Tongue (tissue), 3 donors: ENCODE measurements at places on chromosomes 3 and 15.

GRCh38 chr15:25134546-25134945 is 179.8 kb downstream of the SNRPN start:
- no peak for DNase-seq

DNA sequence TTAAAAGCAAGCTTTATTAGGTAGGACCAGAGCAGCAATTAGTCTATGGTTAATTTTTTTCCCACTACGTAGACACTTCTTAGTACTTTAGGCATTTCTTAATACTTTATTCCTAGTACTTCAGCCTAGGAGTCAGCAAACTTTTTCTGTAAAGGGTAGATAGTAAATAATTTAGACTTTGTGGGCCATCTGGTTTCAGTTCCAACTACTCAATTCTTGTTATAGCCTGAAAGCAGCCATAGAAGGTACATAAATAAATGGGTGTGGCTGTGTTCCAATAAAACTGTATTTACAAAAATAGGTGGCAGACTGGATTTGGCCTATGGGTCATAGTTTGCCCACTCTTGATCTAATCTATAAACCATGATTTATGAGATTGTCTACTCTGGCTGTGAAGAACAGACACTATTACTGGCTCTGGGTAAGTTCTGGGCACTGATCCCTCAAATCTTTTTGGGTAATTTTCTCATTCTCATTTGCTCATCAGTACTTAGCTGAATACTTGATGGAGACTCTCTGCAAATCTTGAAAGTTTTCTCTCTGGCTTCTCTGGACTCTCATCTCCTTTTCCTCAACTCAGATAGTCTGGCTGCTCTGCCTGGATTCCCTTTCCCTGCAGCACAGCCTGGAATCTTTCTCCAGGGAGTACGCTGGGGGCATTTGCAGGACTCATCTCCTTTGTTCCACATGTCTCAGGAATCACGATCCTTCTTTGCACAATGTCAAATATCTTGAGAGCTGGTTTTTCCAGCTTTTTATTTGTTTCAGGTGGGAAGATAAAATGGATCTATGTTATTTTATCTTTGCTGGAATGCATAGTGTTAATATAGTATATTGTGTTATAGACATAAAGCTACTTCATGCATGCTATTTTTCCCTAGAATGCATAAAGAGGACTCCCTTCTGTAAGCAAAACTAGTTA is 524.8 kb upstream of the TBL1XR1 start:
- no peak for DNase-seq

DNA sequence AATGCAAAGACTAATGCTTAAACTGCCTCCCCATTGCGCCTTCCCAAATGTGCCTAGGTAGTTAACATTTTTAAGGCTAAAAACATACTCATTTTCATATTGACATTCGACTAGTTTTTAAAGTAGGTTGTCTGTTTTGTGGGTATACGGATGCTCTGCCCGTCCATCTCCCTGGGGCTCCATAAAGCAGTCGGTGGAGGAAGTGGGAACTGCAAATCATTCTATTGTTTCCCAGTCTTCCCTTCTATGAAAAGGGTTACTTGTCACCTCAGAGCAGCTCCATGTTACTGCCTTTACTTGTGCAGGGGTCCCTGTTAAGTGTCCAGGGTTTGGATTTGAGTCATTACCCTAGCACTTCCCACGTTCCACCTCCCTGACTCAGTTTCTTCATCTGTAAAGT is 10.9 kb downstream of the CHCHD6 start:
- DNase-seq: no peak

DNA sequence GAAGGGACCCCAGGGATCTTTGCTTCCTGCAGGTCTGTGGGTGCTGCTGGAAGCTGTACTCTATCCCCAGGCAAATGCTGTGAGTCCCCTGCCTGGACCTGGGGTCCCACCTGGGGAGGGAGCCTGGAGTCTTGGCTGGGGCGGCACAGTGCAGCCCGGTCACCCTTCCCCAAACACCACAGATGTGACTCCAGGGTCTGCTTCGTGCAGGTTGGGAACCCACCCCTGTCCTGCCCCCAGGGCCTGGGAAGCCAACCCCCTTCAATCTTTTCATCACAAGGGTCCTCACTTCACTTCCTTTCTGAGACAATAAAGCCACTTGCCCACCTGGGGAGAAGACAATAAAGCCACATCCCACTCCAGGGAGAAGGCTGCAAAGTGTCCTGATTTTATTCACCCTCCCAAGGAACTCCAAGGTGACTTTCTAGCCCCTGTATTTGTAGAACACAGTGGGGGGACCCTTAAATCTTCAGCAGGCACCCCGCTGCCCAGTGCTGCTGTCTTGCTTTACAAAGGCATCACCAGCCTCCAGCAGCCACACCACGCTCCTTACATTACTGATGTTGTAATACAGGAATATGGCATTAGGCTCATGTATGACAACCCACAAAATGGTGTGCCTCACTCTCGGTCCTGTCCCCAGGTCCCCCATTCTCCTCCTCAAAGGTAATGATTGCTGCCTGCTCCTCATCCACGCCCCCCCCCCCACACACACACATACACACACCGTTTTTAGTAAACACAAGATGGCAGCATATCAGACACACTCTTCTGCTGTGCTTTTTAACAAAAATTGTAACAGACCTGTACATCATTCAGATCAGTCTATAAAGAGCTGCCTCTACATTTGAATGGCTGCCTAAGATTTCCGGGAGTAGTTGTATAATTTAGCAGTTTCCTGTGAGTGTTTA is 9.9 kb downstream of the C3orf22 start:
- DNase-seq: no peak

DNA sequence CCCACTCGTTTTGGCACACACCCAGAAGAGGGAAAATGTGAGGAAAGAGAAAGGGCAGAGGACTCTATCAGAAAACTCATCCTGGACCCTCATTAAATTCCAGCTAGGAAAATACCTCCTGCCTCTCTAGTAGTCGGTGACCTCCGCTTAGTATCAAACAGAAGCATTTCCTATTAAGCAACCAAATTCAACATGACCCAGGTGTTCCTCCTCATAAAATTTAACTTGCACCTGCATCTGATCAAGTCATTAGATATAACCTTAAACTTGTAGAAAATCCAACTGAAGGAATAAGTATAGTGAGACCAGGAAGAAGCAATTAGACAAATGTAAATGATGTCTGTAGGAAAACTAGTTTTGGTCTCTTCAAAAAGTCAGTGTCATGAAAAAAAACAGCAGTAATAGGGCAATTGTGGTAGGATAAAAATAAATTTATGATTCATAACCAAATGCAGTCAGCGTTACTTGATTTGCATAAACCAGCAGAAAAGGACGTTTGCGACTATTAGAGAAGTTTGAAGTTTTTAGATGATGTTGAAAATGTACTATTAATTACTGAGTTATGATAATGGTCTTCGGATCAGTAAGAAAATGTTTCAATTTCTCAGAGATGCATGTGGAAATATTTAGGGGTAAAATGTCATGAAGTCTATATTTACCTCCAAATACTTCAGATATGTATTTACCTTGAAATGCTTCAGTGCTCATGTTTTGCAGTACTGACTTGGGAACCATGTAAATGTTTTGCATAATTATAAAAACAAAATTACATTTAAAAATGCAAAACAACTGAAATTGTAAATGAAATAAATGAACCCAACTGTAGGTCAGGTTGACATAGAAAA is 44.6 kb downstream of the LDHAL6B start:
- DNase-seq: no peak

GRCh38 chr3:25572336-25572735 is 92.4 kb downstream of the TOP2B start:
- DNase-seq: no peak

GRCh38 chr15:92733934-92734521 is 78.5 kb upstream of the FAM174B start:
- DNase-seq: peak; percentile 71

DNA sequence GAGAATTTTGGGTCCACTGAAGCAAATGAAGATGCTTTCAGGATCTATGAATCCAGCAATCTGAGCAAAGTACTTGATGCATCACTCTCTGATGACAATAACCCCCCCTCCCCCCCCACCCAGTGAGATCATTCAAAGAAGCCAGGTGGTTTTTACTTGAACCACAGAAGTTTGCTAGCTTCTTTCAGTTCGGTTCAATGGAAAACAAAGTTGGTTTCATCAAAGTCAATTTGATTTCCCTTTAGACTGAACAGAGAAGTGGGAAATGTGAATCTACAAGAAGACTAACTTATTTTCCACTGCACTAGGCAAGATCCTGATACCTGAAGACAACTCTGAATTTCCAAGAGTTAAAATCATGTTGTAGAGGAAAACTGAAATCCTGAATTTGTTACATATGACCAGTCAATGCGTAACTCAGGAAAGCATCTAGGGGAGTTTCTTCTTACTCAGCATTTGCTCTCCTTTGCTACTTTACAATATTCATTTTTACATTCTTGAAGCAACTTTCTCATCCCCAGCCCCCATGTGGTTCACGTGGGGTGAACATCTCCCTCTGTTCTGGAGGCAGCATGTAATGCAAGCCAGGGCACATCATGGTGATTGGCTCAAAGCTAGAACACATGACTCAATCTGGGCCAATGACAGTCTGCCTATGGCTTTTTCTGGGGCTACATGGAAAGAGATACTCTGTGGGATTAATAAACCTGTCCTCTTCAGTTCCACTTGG is 572.6 kb downstream of the FOXP1 start:
- DNase-seq: no peak

DNA sequence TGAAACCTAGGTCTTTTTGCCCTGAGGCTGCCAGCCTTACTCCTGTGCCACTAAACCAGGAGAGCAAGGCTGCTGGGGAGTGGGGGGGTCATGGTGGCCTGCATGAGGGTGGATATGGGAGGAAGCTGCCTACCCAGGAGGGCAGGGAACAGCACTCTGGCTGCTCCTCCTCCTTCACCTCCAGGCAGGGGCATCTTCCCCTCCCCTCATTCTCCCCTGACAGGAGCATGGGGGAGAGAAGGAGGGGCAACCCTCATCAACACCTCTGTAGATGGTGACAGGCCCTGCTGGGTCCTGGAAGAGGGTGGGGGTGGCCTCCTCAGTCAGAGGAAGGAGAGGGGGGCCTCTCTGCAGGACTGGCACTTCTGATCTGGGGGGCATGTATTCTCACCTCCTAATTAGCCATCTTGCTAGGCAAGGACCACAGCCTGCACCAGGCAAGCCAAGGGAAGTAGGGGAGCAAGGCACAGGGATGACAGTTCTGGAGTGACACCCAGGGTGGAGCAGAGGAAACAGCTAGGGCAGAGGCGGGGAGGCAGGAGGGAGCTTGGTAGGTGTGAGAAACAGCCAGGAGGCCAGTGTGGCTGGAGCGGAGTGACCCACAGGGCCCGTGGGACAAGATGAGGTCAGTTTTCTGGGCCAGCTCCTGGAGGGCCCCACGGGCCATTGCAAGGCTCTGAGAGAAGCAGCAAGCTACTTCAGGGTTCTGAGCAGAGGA is 4.9 kb downstream of the CCDC33 start:
- no peak for DNase-seq

- DNase-seq: no peak
Observed at GRCh38 chr3:106946866-106947265, 430.4 kb upstream of the CCDC54 start.

DNA sequence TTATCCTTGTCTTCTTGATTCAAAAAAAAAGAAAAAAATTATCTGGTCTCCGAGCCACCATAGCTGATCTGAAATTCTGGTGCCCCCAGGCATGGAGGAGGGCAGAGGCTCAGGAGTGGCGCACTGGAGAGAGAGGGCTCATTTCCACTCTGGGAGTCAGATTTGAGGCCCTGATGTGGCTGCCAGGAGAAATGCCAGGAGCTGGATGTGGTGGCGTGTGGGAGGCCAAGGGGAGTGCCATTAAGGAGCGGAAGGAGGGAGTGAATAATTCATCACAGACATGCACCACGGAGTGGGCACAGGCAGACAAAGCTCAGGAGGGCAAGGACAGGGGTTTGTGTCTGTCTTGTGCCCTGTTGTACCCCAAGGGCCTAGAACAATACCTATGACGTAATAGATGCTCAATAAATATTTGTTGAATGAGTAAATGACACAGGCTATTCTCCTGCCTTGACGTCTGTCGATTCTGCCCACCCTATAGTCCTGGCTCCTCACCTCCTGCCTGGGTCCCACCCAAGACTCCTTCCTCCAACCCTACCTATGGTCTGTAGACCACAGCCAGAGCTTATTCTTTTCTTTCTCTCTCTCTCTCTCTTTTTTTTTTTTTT is 12.0 kb upstream of the GRIP2 start:
- DNase-seq: no peak

GRCh38 chr15:69114331-69114928 is 46.0 kb upstream of the GLCE start:
- DNase-seq: no peak

DNA sequence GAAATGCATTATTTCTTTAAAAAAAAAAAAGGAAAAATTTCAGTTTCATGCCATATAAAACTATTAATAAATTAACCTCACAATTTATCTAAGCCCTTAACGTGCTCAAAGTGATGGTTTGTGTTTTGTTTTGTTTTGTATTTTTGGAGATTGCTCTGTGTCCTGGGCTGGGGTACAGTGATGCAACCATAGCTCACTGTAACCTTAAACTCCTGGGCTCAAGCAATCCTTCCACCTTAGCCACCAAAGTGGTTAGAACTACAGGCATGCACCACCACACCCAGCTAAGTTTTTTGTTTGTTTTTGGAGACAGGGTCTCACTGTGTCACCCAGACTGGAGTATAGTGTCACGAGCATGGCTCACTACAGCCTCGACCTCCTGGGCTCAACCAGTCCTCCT is 180.7 kb downstream of the UBE2E2 start:
- no peak for DNase-seq

DNA sequence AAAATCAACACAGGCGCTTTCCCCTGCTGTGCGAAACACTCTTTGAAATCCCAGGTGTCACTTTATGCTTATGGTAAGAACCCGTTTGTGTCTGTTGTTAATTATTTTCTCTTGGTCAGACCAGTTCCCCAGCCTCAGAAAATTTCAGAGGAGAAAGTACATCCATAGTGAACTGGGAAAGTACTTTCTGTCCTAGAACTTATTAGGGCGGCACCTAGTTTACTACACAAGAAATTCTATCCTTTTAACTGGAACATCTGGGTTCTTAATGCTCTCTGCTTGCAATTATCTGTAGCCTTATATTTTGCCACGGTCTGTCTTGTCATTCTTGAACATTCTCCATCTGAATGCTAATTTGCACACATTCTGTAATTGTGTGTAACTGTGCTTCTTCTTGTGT is 215.0 kb downstream of the PTPRG start:
- peak; percentile 43 for DNase-seq

DNA sequence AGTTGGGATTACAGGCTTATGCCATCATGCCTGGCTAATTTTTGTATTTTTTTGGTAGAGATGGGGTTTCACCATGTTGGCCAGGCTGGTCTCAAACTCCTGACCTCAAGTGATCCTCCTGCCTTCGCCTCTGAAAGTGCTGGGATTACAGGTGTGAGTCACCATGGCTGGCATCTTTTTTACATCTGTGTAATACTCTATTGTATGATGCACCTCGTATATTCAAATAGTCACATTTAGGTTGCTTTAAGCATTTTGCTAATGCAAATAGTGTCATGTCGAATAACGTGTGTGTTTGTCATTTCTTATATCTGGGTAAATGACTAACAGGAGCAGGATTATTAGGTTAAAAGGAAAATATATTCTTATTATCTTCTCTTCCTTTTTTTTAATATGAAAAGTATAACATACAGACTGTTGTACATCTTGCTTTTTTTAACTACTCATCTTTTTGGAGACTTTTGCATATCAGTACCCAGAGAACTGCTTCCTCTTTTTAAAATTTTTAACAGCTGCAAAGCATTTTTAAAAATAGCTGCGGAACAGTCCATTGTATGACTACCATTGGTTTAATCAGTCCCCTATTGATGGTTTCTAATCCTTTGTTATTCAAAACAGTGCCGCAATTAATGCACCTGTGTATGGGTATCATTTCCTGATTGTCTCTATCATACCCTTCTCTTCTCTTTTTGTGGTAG is 13.4 kb downstream of the SCAMP5 start:
- DNase-seq: no peak

GRCh38 chr3:105463620-105464019 is 96.9 kb downstream of the ALCAM start:
- DNase-seq: no peak

GRCh38 chr3:119034256-119035013 is at the start of gene IGSF11:
Gene IGSF11 (minus strand): TSS chr3:119034846. CDS start chr3:119034582, 264 bp downstream.
- peak; percentile 87 for DNase-seq
